Activated CD4-positive, alpha-beta memory T cell treated with anti-CD3 and anti-CD28 coated beads, Interleukin-2, amount 10 ng/mL, durations not matched to agents 7 days and 5 days (primary cell): ENCODE measurements at places on chromosomes 3 and 15. TPM values are rescaled to one million over a fixed set of nuclear protein-coding genes. Genes with fewer than 3 reads are reported as not detected.

GRCh38 chr3:110774496-110775265 lies 296.9 kb upstream of the NECTIN3 start:
- no peaks in the 10 kb centered on the region for H3K27me3 ChIP-seq
- H3K27ac ChIP-seq = no peak overlapping the region
- H3K4me3 ChIP-seq = no peak overlapping the region
- no peaks in the 10 kb centered on the region for H3K36me3 ChIP-seq

NOX5 gene
- total RNA-seq = not detected

STRC gene
- 0.45 TPM for total RNA-seq

NDN gene
- 1.7 TPM for total RNA-seq

HIGD2B gene
- total RNA-seq = 0.20 TPM

KIF9 gene
- 3.1 TPM for total RNA-seq

CACNA1D gene
- 3.2 TPM for total RNA-seq

KCNAB1 gene
- not detected for total RNA-seq

GRCh38 chr3:42216302-42216701 lies 49.7 kb downstream of the CCK start:
- H3K27ac ChIP-seq = no peak overlapping the region
- no peak for DNase-seq

GRCh38 chr3:141854599-141854998 lies 21.8 kb upstream of the ATP1B3 start:
- no peak for DNase-seq
- H3K4me1 ChIP-seq = no peaks in the 10 kb centered on the region
- peaks cover 7% of the 10 kb centered on the region for H3K27me3 ChIP-seq
- no peaks in the 10 kb centered on the region for H3K36me3 ChIP-seq
- H3K4me3 ChIP-seq = no peak overlapping the region
- H3K27ac ChIP-seq = no peak overlapping the region

DNA sequence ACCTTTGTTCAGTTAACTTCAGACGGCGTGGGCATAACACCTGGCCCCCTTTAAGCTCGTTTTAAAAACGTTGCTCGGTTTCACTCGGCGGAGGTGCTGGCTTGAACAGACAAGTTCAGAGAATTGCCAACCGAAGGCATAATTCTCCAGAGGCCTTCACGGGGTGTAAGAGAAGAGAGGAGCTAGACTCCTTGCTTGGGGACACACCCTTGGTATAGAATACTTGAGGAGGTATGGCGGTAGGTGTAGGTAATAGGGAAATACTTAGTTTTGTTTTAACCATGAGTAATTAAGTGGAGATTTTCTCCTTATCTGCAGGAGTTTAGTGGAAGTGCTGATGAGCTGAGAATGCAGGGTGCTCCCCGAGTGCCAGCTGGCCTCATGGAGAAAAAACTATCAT lies 921 bp downstream of the FBXL2 start:
- no peaks in the 10 kb centered on the region for H3K4me1 ChIP-seq
- DNase-seq = no peak
- H3K27ac ChIP-seq = no peak overlapping the region
- H3K4me3 ChIP-seq = no peak overlapping the region
- H3K36me3 ChIP-seq = no peaks in the 10 kb centered on the region

DNA sequence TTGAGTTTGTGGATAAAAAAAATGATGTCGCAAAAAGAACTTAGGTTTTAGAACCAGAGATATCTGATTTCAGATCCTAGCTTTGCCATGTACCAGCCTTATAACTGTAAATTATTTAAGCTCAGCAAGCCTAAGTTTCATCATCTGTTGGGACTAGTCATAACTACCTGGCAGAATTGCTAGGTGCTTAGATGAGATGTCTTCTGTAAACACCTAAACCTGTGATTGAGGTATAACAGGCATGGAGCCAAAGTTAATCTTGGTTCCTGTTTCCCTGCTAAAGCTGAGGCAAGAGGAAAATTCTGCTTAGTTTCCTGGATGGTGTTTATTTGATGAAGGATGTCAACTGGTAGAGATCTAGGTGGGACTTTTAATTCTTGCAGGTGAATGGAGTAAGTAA lies 331.3 kb upstream of the RBMS3 start:
- no peak overlapping the region for H3K4me3 ChIP-seq
- H3K36me3 ChIP-seq = no peaks in the 10 kb centered on the region
- H3K27me3 ChIP-seq = peaks cover 1% of the 10 kb centered on the region
- no peak for DNase-seq
- no peak overlapping the region for H3K27ac ChIP-seq

- no peak overlapping the region for H3K4me3 ChIP-seq
- no peak for DNase-seq
- H3K36me3 ChIP-seq = no peaks in the 10 kb centered on the region
- H3K4me1 ChIP-seq = no peaks in the 10 kb centered on the region
These were observed 398.2 kb downstream of the FEZF2 start for GRCh38 chr3:61975199-61975598.

ARF4 gene
- total RNA-seq = 64.9 TPM

SLC28A1 gene
- total RNA-seq = not detected

LOXL1 gene
- 10.9 TPM for total RNA-seq

LRRIQ4 gene
- not detected for total RNA-seq

DNA sequence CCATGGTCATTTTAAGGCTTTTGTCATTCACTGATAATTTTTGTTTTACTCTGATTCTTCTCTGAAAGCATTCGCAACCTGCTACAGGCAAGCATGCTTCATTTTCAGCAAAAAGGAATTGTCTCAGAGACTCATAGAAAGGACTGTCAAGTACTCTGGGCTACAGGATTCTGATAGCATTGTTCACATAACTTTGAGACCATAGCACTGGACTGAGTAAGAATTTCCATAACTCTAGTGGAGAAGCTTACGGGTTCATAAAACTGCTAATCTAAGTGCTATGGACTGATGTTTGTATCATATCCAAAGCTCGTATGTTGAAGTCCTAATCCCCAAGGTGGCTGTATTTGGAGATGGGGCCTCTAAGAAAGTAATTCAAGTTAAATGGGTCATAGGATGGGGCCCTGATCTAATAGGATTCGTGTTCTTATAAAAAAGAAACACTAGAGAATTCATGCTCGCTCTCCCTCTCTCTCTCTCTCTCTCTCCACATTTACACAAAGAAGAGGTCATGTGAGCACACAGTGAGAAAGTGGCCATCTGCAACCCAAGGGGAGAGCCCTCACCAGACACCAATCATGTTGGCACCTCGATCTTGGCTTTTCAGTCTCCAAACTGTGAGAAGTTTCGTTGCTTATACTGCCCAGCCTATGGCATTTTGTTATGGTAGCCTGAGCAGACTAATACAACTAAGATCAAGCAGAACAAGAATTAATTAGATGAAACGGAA lies 60.4 kb downstream of the CRYGS start:
- H3K27ac ChIP-seq = no peak overlapping the region
- no peak overlapping the region for H3K4me3 ChIP-seq
- no peak for DNase-seq
- no peaks in the 10 kb centered on the region for H3K36me3 ChIP-seq

DNA sequence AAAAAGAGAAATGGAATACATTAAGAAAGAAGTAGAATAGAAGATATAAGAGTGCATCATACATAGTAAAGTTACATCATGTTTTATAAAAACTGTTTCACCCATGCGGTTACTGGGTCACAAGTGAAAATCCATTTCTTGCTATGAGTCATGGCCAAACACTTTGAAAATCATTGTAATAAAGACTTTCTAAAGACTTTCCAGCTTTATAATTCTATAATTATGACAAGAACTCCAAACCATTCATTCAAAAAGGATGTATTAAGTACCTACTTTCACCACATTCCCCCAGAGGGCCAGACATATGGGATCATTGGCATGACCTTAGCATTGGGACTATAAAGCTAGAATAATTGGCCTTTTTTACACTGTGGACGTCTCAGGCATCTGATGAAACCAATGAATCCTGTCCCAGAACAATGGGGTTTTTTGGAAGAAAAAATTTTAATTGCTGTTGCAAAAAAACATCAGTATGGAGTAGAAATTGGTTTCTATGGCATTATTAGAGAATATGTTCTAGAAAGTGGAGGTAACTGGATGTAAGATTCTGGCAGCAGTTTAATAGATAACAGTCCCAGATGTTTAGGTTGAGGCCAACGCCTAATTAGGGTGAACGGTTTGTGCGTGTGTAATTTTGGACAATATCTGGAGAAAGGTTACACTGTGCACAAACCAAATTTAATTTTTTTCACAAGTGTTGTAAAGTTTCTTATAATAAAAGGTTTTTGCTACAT lies 3.3 kb upstream of the SKIC8 start:
- no peak overlapping the region for H3K27ac ChIP-seq
- DNase-seq = no peak
- peaks cover 2% of the 10 kb centered on the region for H3K27me3 ChIP-seq
- H3K4me3 ChIP-seq = no peak overlapping the region

- H3K4me1 ChIP-seq = no peaks in the 10 kb centered on the region
- H3K4me3 ChIP-seq = no peak within 1 kb of the TSS
- no peak for DNase-seq
- peaks cover 30% of the 10 kb centered on the region for H3K27me3 ChIP-seq
- no peak within 1 kb of the TSS for H3K27ac ChIP-seq
- no peaks in the 10 kb centered on the region for H3K36me3 ChIP-seq
These were observed at the start of gene KNG1 for GRCh38 chr3:186717039-186717457. KNG1 (plus strand) TSS chr3:186717359; CDS start chr3:186717543, 184 bp downstream.

- H3K27ac ChIP-seq = no peak overlapping the region
- DNase-seq = no peak
- H3K4me3 ChIP-seq = no peak overlapping the region
- H3K27me3 ChIP-seq = peaks cover 1% of the 10 kb centered on the region
These were observed 89.5 kb downstream of the DCLK3 start for GRCh38 chr3:36674816-36675215.

DNA sequence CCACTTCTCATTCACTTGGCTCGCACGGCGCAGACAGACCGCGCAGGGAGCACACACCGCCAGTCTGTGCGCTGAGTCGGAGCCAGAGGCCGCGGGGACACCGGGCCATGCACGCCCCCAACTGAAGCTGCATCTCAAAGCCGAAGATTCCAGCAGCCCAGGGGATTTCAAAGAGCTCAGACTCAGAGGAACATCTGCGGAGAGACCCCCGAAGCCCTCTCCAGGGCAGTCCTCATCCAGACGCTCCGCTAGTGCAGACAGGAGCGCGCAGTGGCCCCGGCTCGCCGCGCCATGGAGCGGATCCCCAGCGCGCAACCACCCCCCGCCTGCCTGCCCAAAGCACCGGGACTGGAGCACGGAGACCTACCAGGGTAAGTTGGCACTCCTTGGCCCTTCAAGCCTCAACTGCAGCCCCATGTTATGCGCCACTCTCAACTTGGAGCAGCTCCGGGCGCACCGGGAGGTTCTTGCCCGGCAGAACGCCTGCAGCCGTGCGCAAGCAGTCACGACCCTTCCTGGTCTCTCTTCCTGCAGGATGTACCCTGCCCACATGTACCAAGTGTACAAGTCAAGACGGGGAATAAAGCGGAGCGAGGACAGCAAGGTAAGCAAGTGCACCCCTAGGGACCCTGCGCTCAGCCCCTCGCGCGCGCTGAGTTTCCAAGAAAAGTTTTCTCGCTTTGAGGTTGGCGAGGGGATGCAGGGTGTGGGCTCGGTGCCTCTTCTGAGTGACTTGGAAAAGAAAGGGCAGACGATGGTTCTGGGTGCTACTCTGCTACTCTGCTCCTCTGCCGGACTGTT lies at the start of gene BHLHE40:
Gene BHLHE40 (plus strand): TSS at position 10 of the 801 bp plus-strand sequence. CDS start 282 bp downstream, at position 292.
- H3K27ac ChIP-seq = peak within 1 kb of the TSS; percentile 99
- peaks cover 59% of the 10 kb centered on the region for H3K36me3 ChIP-seq
- H3K27me3 ChIP-seq = no peaks in the 10 kb centered on the region
- DNase-seq = peak; percentile 50
- H3K4me3 ChIP-seq = peak within 1 kb of the TSS; percentile 94

DNA sequence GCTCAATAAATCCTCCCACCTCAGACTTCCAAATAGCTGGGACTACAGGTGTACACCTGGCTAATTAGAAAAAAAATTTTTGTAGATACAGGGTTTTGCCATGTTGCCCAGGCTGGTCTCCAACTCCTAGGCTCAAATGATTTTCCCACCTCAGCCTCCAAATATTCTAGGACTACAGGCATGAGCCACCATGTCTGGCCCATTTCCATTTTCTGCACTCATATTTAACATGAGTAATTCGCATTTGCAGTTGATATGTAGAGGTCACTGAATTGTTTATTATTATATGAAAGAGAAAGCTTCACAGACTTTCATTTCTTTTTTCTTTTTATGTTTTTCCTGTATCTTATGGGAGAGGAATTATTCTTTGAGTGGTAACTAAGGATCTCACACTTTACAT lies 492.7 kb downstream of the CNTN3 start:
- H3K27ac ChIP-seq = no peak overlapping the region
- no peak overlapping the region for H3K4me3 ChIP-seq
- no peaks in the 10 kb centered on the region for H3K4me1 ChIP-seq
- H3K36me3 ChIP-seq = no peaks in the 10 kb centered on the region

MAGEF1 gene
- 5.3 TPM for total RNA-seq

GRCh38 chr3:176579711-176580185 lies 617.5 kb downstream of the TBL1XR1 start:
- no peak overlapping the region for H3K27ac ChIP-seq
- H3K36me3 ChIP-seq = no peaks in the 10 kb centered on the region
- no peaks in the 10 kb centered on the region for H3K4me1 ChIP-seq
- H3K4me3 ChIP-seq = no peak overlapping the region

DNAH12 gene
- total RNA-seq = 0.03 TPM

MCTP2 gene
- 46.7 TPM for total RNA-seq
